ENCODE measurements at places on chromosomes 3 and 15.

DNA sequence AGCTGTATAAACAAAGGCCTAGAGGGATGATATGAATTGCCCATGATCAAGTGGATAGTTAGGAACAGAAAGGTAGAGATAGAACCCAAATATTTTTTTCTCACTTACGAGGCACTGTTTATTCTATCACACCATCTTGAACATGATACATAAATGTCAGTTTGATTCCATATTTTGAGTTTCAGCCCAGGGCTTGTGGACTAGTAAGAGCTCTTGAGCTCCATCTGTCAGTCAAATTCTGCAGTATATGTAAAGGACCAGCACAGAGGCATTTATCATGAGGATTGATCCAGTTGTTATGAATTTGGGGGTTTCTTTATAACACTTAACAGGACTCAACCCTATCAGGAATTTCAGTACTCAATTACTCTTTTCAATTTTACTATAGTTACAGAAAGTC, 4.8 kb downstream of the SLC27A2 start:
- DNase-seq = no peak

DNA sequence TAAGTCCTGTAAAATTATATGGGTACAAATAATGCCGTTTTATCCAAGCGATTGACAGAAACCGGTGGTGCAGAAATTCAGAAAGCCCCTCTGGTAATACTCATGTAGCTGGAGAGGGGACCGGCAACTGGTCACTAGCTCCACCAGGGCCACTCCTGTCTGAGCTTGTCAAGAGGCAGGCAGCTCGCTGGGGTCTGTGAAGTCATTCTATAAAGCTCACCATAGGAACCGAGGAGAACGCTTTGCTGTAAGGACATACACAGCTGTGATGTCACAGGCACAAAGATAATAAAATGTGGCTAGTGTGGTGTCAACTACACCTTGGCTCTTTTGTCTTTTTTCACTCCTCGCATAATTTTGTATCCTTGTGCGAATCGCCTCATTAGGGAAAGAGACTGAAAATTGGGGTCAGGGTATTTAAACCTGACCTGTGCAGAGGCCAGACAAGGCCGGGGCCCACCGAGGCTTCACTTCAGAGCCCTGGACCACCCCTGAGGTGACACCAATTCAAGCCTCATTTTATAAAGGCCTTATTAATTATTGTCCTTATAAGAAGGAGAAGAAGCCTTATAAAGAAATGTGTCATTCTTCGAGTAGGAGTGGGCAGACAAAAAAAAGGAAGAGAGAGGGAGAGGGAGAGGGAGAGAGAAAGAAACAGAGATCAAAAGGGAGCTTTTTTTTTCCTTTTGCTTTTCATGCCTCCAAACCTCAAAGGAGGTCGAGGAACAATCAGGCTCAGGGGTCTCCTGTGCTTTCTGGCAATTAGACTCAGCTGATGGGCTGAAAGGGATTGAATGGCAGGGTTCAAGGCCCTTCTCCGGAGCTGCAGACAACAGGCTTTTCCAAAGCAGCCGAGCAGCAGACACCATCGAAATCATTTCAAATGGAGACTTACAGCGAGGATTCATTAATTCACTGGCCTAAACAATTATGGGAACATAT, 813.3 kb upstream of the ARRDC4 start:
- DNase-seq = no peak

GRCh38 chr15:70778258-70779076, 15.1 kb upstream of the UACA start:
- no peak for DNase-seq

DNA sequence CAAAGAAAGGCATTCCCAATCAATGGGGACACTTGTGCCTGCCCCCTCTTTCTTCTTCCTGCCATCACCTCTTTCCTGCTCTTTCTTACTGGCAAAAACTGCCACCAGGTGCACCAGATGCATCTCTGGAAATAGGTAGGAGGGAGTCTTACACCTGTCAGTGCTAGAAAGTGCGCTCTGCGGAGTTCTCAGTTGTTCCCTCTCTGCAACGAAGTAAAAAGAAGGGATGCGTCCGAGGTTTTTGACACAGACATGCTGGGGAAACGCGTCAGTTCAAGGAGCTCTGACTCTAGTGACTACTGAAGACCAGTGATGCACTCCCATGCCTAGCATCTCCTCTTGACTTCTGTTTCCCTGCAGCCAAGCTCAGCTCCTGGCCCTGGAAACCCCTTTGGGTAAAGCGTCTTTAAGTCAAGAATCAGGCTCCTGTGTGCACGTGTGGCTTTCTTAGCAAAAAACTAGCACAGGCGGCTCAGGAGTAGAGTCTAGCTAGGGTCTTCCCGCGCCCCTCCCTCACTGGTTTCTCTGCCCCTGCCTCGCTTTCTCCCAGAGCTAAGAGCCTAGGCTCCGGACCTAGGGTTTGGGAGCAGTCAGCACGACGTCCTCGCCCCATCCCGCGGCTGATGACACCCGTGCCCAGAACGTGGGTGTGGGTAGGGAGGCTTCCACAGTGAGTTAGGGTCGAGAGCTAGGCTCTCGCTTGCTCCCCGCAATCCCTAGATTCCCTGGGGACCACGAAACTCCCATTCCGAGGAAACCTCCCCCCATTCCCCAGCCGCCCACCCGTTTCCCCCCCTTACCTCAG, 564 bp upstream of the GRM7 start:
- DNase-seq = no peak

DNA sequence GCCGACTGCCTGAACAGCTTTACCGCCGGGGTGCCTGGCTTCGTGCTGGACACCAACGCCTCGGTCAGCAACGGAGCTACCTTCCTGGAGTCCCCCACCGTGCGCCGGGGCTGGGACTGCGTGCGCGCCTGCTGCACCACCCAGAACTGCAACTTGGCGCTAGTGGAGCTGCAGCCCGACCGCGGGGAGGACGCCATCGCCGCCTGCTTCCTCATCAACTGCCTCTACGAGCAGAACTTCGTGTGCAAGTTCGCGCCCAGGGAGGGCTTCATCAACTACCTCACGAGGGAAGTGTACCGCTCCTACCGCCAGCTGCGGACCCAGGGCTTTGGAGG, 815 bp downstream of the SPINT1 start:
- DNase-seq = no peak

DNA sequence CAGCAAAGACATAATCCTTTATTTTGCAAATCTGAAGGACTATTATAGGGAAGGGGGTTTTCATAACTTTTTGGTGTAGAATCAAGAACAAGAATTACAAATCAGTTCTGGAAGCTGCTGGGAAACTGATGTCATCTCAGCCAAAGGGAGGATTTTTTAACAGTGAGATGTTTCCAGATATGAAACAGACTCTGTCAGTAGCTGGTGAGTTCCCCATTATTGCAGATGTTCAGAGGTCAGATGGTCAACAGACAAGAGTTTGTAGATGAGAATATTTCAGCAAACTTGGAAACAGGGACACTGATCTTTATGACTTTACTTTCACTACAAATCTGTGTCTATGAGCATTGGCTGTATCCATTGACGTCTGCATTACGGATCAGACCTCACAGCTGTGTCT, 71.9 kb upstream of the LPP start:
- no peak for DNase-seq

DNA sequence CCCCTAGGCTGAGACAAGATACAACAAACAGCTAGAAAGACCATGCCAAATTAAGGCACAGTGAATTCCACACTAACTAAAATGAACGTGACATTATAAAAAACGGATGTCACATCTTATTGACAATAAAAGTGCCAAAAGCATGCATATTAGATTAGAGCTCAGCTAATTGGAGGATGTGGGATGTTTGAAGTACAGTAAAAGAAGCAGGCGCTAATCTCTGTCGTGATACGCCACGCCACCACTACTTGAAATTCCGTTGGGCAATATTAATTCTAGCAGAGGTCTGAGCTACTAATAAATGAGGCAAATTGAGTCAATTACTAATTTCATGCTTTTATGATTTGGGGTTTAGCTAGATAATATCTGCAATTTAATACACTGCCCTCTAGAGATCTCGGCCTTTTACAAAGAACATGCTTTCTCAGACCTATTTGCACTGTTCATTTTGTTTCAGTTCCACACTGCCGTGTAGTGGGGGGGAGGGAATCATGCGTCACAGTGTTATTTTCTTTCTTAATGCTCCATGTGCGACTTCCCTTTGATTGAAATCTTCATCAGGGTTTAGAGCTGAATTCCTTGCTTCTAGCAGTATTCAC, 52.9 kb upstream of the ROBO2 start:
- DNase-seq = no peak

- no peak for DNase-seq
These were observed 646 bp downstream of the HRH1 start for GRCh38 chr3:11154953-11155325.

- DNase-seq = no peak
These were observed 12.1 kb downstream of the FGF7 start for GRCh38 chr15:49435174-49435573.

DNA sequence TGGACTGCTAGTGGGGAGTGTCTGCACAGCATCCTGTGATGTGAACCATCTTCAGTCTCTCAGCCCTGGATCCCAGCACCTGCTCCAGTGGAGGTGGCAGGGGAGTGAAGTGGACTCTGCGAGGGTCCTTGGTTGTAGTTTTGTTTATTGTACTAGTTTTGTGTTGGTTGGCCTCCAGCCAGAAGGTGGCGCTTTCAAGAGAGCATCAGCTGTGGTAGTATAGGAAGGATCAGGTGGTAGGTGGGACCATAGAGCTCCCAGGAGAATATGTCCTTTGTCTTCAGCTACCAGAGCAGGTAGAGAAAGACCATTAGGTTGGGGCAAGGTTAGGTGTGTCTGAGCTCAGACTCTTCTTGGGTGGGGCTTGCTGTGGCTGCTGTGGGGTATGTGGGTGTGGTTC, 20.9 kb downstream of the NEK11 start:
- DNase-seq = peak; percentile 11

DNA sequence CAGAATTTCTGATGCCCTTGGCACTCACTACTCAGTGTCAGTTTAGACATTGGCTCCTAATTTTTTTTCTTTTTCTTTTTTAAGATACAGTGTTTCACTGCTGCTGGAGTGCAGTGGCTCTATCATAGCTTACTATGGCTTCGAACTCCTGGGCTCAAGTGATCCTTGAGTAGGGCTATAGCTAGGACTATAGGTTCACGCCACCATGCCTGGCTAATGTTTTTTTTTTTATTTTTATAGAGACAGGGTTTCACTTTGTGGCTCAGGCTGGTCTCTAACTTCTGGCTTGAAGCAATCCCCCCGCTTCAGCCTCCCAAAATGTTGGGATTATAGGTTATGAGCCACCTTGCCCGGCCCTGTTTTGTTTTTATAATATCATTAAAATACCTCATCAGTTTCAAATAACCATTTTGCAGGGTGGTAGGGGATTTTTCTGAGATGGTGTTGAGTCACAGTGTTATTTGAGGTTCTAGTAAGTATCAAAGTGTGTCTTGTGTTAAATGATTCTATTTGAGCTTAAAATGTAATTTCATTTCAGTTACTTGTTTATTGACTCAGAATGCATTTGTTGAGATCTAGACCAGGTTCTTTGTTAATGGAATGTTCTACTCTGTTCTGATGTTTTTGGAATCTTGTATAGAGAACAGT, 7.0 kb downstream of the FNDC3B start:
- no peak for DNase-seq

- no peak for DNase-seq
These were observed 216.6 kb downstream of the SUCLG2 start for GRCh38 chr3:67437789-67438188.

- no peak for DNase-seq
These were observed 17.9 kb downstream of the PARP9 start for GRCh38 chr3:122546151-122546550.

GRCh38 chr3:60064210-60065178, 1014.7 kb upstream of the CFAP20DC start:
- no peak for DNase-seq

GRCh38 chr3:130669740-130670139, 76.9 kb downstream of the PIK3R4 start:
- no peak for DNase-seq

Data from OCI-LY7 (cell line).